ENCODE measurements at places on chromosomes 6 and 20. TPM values are rescaled to one million over a fixed set of nuclear protein-coding genes. Genes with fewer than 3 reads are reported as not detected.

COL12A1 gene
- 145 TPM for total RNA-seq

STK35 gene
- 12.4 TPM for total RNA-seq

CNKSR3 gene
- total RNA-seq: 14.6 TPM

POLR3F gene
- total RNA-seq: 13.2 TPM

DNA sequence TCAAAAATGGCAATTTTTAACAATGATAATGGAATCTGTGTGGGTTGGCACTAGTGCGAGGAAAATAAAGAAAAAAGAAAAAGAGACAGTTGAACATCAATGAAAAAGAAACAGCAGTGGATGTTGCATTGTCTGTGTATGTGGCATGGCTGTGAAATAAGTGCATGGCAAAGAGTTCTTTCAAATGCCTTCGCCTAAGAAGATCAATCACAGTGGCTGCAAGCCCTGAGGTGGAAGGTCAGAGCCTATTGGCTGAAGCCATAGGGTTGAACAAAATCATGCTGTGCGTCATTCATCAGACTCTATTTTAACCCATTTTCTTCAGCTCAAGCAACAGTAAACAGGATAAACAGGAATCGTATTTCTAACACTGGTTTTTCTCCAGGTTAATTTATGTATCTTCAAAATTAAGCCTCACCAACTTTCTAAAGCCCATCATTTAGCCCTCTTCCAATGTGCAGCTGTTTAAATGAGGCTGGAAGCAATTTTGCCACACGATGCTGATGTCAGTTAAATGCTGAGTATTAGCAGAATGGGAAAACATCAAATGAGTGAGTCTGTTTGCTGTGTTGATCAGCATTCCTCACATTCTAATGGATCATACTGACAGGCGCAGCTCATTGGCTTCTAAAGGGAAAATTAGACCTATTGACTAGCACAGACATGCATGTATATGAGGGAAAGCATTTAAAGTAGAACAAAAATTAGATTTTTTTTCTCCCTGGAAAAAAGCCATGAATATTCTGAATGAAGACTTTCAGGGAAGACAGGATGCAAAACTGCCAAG is 955.9 kb upstream of the EYS start:
- no peaks in the 10 kb centered on the region for H3K27me3 ChIP-seq
- H3K4me1 ChIP-seq: no peaks in the 10 kb centered on the region

GRCh38 chr6:150099546-150099945 is 30.6 kb upstream of the ULBP3 start:
- H3K4me3 ChIP-seq: no peak overlapping the region
- DNase-seq: no peak
- H3K4me1 ChIP-seq: no peaks in the 10 kb centered on the region
- H3K27me3 ChIP-seq: no peaks in the 10 kb centered on the region
- no peak overlapping the region for H3K27ac ChIP-seq

GRCh38 chr6:150251566-150252186 is 108.8 kb downstream of the PPP1R14C start:
- no peaks in the 10 kb centered on the region for H3K27me3 ChIP-seq
- H3K27ac ChIP-seq: no peak overlapping the region
- H3K36me3 ChIP-seq: no peaks in the 10 kb centered on the region

DNA sequence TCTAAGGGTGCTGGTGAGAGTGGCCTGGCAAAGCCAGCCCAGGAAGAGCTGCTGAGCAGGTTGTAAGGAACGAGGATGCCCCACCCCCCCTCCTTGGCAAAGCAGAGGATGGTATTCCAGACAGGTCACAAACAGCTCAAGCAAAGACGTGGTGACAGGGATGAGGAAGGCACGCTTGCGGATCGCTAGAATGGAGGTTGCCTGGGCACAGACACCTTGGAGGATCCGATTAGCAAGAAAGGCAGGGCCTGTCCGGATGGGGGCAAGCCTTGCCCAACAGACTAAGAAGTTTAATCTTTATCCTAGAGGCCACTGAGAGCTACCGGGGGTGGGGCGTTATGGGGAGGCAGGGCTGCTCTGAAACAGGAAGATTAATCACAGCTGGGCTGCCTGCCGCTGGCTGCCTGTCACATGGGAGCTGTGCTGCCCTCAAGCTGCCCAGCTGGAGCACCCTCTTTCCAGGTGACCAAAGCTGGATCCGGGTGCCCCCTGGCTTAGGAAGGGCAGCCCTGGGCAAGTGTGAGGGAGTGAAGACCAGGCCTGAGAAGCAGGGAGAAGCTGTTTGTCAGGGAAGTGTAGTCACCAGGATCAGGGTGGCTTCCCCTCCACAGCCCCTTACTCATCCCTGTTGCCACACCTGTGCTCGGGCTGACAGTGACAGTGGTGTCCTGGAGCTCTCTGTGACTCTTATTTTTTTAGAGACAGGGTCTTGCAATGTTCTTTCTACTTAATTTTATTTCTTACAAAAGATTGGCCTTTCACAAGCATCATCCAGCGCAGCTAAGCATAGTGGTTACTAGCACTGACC is 9.1 kb upstream of the MAPK13 start:
- no peaks in the 10 kb centered on the region for H3K27me3 ChIP-seq
- H3K4me1 ChIP-seq: no peaks in the 10 kb centered on the region
- H3K4me3 ChIP-seq: no peak overlapping the region

- no peaks in the 10 kb centered on the region for H3K36me3 ChIP-seq
- H3K27me3 ChIP-seq: no peaks in the 10 kb centered on the region
- DNase-seq: no peak
- no peak overlapping the region for H3K4me3 ChIP-seq
Measured at GRCh38 chr20:41098703-41099250, 38.6 kb upstream of the PLCG1 start.

DNA sequence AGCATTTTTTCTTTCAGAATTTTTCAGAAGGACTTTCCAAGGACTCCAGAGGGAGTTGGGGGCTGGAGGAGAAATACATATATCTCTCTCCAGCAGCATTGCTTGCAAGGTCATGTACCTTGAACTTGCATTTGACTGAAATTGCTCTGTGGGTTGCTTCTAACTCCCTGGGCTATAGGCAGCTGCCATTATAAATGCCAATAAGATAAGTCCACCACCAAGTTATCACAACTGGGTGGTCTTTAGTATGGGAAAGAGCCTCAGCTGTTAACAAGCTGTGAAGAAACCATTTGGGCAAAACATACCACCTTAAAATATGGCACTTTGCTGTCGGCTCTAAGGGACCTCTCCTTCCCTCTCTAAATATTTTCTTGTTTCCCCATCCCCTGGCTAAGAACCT is 20.9 kb upstream of the CITED2 start:
- no peak overlapping the region for H3K4me3 ChIP-seq
- no peak overlapping the region for H3K27ac ChIP-seq

- H3K4me1 ChIP-seq: no peaks in the 10 kb centered on the region
- no peak for DNase-seq
- no peak overlapping the region for H3K4me3 ChIP-seq
- H3K36me3 ChIP-seq: no peaks in the 10 kb centered on the region
- no peaks in the 10 kb centered on the region for H3K27me3 ChIP-seq
- H3K27ac ChIP-seq: no peak overlapping the region
Measured at GRCh38 chr20:62980380-62980960, 26.3 kb downstream of the BHLHE23 start.
